ENCODE measurements at places on chromosomes 1 and 21.

DNA sequence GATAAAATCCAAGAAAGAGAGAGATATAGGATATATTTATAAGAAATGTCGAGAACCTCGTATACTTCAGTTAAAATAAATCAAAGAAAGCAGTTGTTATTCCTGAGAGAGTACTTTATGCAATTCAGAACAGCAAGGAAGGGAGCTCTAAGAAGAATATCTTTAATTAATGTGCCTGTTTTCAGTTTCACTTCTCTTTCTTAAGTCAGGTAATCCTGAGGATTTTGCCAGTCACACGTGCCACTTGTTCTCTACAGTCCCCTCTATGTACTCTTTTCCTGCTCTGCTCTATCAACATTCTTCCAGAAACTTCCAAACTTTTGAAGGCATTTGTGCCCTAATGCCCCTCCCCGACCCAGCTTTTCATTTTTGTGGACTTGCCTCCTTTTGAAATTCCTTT, 211.9 kb downstream of the AKT3 start:
- no peak for DNase-seq

DNA sequence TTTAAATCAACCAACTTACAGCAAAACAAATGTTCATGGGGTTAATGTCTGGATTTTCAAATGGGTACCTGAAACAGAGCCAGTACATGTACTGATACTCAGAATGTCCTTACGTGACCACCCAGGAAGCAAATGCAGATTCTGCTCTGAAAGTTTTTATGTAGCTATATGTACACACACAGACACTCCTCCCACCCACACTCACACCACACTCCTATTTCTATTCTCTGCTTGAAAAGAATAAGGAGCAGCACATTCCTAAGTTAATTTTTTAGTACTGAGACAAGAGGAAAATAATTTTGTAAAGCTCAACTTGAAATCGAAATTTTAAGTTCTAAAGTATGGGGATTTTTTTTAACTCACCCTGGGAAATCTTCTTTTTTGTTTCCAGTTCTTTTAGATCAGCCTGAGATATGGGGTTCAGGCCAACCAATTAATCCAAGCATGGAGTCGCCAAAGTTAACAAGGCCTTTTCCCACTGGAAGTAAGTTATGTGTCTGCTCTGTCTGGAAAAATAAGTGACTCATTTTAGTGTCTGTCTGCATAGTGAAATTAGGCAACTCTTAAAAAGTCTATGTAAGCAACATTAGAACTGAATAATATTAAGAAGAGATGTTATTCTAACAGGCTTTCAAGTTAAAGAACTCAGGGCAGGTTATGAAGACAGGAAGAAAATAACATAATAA, 75.5 kb upstream of the DYNLT5 start:
- DNase-seq, result no peak

DNA sequence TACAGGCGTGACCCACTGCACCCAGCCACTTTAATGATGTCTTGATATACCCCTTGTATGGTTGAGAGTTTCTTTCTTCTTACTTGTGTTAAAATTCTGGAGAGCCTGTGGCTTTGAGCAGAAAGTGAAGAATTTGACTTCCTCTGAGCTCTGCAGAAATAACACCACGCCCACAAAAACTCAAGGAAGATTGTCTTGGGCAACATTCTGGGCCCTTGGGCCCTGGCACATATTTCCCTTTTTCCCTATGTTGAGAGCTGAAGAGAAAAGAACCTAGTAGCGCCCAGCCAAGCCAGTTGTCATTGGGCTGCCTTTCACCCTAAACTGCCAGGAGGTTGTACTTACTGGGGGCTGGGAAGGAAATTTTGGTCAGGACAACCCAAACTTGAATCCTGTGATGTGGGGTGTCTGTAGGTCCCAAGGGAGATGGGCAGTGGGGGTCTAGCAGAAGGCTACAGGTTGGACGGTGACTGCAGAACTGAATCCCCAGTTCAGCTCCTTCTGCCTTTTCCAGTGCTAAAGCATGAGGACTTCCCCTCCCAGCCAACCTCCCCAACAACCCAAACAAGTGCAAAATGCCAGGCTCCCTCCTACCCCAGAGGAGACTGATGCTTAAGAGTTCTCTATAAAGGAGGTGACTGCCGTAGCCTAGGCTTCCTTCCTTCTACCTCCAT, 11.7 kb upstream of the SNAPIN start:
- no peak for DNase-seq

GRCh38 chr1:179877586-179878265, at the start of gene TOR1AIP2:
TOR1AIP2 (minus strand) TSS chr1:179877803; CDS start chr1:179852665, 25,138 bp downstream.
- peak; percentile 75 for DNase-seq

DNA sequence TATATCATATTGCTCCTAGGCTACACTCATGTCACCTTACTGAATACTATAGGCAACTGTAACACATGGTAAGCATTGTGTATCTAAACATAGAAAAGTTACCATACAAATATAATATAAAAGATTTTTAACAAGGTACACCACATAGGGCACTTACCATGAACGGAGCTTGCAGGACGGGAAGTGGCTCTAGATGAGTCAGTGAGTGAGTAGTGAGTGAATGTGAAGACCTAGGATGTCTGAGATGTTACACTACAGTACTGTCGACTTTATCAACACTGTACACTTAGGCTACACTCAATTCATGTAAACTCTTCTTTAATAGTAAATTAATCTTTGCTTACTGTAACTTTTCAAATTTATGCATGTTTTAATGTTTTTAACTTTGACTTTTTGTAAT, 81.0 kb upstream of the PLD5 start:
- DNase-seq, result no peak

- DNase-seq, result no peak
These were observed 245.1 kb downstream of the NFIA start for GRCh38 chr1:61327436-61327835.

GRCh38 chr1:169086603-169087455, 19.7 kb upstream of the ATP1B1 start:
- DNase-seq, result no peak

DNA sequence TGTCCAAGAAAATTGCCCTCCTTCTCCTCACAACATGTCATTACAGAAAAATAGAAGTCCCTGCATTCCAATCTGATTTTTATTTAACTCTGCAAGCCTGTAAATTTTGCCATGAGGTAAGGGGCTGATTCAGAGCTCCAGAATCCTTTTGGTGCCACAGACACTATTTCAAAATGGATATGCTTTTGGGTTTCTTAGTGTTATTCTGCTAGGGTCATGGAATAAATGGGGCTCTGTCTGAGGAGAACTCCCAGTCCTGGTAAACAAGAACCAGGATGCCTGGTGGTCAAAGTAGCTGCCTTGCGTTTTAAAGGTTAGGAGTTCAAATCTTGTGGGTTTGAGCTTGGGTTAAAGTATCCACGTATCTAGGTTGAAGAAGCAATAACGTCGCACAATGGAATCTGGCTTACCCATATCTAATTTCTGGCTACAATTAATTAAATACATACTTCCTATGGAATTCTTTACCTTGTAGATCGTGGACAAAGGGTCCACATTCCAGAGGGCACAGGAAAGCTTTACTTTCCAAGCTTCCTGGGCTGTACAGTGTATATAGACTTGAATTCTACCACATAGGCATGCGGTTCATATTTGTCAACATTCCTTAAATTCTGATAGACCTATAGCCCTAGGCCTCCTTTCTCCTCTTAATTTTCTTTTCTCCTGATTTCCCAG, 98.0 kb upstream of the CDC42BPA start:
- no peak for DNase-seq

GRCh38 chr1:171117085-171117484, 26.4 kb downstream of the FMO3 start:
- DNase-seq, result no peak

DNA sequence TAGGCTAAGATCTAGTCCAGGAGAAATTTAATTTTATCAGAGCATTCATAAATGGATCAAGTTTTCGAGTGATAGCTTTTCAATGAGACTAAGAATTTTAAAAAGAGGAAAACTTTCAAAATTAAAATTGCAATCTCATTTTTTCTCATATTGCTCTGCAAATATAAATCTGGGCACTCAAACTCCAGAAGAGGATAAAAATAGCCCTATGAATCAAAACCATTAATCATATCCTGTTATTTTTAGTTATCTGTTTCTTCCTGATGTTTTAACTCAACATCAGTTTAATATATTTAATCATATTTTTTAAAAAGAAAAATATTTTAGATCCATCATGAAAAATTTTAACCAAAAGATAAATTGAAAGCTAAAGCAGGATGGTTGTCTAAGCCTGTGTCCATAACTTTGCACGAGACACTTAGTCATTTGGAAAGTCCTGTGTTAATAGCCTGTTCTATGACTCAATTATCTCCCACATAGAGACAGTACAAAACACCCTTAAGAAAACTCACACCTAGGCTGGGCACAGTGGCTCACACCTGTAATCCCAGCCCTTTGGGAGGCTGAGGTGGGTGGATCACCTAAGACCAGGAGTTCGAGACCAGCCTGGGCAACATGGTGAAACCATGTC, 17.1 kb upstream of the PRRC2C start:
- DNase-seq, result no peak

DNA sequence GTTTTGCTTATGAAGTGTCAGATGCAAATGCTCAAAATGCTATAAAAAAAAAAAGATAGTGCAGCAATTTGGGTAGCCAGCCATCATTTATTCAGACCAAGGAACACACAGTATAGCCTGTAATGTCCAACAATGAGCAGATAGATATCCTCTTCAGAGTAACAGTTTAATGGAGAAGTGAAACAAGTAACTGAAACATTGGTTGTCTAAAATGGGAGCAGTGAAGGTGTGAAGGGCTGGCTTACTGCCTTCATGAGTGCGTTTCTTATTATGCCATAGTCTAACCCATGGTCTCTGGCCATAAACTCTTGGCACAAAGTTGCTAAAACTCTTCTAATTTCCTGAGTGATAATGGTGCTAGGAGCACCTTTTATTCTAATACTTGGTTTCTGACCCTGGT, 11.4 kb downstream of the RGS5 start:
- no peak for DNase-seq

GRCh38 chr21:27515676-27516075, 548.8 kb upstream of the ADAMTS5 start:
- DNase-seq, result no peak

All from stimulated activated CD8-positive, alpha-beta memory T cell treated with anti-CD3 and anti-CD28 coated beads, Interleukin-4, amount 100 ng/mL, for 4 hours (primary cell).